ENCODE measurements at places on chromosomes 1 and 21.

GRCh38 chr1:212920246-212920645, 30.1 kb upstream of the VASH2 start:
- DNase-seq = no peak

DNA sequence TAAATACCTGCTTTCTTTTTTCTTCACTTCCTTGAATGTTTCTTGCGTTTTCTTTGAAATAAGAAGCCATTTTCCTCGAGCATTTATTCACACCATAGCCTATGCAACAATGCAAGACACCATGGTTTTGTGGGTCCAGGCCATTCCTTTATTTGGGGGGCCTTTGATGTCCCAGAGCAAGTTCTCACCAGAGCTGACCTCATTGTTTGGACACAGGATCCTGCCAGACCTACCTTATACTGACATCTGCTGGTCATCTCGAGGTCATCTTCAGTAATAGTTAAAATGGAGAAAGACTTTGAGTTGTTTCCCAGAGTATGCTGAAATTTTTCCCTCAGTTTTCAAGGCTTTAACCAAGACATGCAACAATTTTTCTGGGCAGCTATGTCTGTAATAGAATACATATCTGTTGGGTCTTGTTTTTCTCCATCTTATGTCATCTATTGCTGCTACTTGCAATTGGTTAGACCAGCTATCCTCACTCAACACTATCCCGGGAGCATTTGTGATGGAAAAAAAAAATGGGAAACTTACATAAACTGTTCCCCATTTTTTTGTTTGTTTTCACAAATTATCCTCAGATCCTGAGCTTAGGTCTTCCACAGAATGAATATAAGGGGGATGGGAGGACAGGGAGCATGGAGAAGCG, 34.0 kb upstream of the BACE2 start:
- peak; percentile 62 for DNase-seq

- no peak for DNase-seq
Measured at GRCh38 chr1:235450886-235451483, 53.3 kb downstream of the B3GALNT2 start.

DNA sequence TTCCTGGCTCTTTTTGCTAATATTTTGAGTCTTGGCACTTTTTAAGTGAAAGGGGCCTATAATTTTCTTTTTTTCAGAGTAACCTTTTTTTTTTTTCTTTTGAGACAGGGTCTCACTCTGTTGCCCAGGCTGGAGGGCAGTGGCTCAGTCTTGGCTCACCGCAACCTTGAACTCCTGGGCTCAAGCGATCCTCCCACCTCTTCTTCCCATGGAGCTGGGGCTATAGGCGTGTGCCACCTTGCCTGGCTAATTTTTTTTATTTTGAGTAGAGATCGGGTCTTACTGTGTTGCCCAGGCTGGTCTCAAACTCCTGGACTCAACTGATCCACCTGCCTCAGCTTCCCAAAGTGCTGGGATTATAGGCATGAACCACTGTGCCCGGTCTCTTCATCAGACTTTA, 102.8 kb downstream of the DHRS3 start:
- no peak for DNase-seq

DNA sequence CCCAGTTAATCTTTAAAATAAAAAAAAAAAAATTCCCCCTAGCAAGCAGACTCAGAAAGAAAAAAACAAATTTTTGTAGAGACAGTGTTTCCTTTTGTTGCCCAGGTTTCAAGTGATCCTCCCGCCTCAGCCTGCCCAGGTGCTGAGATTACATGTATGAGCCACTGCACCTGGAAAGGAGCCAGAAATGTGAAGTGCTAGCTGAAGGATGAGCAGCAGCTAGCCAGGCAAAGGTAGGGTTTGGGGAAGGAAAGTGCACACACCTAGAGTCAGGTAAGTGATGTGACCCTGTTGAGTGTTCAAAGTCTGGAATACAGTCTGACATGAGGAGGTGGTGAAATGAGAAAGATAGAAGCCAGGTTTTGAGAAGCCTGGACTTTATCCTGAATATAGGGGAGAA, 1.7 kb downstream of the AKR1A1 start:
- no peak for DNase-seq

- DNase-seq = no peak
Measured at GRCh38 chr1:117632269-117633067, 26.6 kb downstream of the TENT5C start.

DNA sequence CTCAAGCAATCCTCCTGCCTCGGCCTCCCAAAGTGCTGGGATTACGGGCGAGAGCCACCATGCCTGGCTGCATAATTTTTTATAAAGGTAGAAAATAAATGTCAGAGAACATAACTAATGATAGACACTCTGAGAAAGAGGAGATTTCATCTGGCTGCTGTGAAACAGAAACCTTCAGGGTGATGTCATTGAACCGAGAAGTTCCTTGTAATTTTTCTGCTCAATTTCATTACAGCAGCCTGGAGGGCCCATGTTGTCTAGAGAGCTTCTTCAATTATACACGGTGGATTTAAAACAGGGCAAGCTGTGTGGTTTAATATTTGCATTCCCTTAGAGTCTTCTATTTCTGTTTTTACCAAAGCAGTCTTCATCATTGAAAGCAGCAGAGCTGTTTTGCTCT, 64.3 kb upstream of the MORC3 start:
- DNase-seq = peak; percentile 69

DNA sequence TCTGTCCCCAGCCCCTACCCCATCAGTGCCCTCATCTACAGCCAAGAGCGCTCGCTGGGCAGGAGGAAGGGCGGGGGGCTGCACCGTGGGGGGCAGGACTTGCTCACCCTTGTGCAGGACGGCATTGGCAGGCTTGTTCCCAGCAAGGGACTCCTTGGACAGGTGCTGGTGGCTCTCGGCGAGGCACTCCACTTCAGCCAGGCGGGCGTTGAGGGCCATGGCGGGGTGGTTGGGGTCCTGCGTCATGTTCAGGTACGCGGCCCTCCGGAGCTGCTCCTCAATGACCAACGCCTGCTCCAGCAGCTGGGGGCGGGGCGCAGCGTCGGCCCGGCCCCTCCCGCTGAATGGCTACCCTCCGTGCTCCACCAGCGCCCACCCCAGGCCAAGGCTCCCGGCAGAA, 64.0 kb downstream of the KCNAB2 start:
- no peak for DNase-seq

DNA sequence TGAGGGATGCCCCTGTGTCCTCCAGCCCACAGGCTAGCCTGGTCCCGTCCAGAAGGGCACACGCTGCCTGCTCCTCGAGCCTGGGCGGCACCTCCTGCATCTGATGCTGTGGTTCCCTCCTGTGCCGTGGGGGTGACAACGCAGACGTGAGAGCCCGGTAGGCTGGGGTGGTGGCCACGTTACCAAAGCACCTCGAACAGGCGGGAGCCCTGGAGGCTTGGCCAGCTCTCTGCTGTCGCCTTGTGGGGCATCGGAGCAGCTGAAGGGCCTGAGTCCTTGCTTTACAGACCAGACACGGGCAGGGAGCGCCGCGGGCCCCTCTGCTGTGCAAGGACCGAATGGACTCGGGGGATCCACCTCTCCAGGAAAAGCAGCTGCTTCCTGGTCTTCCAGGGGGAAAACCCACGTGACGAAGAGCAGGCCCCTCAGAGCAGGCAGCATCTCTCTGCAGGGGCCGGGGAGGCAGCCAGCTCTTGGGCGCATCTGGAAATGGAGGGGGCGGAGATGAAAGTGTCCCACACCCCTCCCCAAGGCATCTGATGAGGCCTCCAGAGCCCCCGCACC, 133.3 kb downstream of the NPHP4 start:
- DNase-seq = no peak

DNA sequence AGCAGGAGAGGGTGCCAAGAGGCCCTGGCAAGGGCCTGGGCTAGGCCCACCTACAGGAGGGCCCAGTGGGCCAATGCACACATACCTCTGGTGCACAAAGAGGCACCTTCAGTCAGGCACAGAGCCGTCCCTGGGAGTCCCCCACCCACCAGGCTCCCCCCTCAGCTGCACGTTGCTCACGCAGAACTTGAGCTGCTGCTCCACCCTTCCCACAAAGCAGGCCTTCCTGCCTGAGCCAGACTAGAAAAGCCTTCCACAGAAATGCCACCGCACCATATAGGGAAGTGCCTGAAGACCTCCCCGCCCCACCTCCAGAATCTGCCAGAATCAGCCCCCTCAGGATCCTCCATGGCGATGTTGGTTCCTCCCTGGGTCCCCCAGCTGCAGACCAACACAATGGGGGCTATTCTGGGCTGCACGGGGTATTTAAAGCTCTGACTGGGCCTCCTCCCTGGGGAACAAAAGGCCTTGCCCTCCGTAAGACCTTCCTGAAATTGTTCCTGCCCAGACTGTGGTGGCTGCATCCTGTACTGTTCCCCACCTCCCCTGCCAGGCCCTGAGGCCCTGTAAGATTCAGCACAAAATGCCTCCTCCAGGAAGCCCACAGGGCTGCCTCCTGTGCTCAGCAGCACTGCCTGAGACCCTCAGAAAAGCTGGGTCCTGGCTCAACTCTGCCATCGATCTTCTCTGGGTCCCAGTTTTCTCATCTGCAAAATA, 27.2 kb downstream of the HSPG2 start:
- peak; percentile 84 for DNase-seq

DNA sequence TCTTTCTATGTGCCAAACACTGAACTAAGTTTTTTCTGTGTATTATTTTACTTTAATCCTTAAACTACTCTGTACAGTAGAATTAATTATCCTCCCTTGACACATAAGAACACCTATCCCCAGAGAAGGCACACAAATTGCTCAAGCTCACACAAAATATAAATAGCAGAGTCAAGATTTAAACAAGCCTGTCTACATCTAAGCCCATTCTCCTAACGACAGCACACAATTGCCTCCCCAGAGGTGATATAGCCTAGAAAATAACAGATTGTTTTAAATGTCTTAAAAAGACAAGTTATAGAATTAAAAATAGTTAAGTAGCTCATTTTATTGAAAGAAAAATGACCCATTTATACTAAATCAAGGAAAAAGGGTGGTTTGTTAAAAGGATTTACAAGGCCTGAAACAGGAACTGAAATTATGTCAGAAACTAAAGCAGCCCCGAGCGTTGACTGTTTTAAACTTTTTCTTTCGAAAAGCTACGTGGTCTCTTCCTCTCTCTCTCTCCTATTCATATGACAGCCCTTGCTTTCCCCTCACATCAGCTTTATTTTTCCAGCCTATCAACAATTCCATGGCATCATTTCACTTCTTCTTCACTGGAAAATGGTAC, 30.5 kb downstream of the TNFSF18 start:
- DNase-seq = peak; percentile 13

DNA sequence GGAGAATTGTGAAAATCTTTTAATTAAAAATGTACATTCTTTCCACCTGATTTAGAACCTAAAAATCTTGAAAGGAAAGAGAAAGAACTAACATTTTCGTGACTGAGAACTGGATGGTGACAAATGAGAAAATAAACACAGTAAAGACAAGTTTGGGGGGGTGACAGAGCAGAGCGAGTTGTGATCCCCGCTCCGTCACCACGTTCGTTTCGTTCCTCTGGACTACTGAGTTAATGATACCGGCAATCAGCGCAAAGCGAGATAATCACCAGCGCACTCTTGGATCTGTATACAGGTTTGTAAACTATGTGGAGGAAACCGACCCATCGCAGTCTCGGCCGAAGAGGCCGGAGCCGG, 31.2 kb upstream of the CFAP126 start:
- DNase-seq = no peak

DNA sequence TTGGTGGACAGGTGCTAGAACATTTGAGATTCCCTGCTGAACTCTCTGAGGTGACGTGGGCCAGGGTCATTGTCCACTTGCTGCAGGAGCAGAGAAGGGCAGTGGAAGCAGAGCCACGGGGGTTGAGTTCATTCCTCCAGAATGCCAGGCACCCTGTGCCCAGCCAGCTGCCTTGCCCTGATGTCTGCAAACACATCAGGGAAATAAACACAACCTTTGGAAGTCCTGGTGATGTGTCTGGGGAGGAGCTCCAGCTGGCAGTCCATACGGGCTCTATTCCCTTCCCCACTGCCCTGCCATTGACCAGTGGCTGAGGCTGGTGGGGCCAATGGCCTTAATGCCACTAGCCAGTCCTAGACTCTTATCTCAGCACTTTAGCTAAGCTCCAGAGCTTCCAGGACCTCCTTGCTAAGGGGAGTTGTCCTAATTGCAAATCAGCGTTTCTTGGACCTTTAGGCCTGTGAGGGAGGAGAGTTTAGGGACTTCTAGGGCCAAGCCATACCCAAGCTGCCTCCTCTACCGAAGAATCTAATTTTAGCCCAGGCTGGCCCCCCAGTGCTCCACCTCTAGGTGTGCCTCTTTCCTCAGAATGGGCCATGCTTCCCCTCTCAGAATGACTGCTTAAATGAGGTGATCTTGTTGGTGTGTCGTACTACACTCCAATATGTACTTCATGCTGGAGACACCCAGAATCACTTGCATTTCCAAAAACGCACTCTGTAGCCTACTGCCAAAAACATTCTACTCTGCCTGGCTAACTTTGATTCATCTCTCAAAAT, 25.9 kb upstream of the MFSD2A start:
- no peak for DNase-seq

DNA sequence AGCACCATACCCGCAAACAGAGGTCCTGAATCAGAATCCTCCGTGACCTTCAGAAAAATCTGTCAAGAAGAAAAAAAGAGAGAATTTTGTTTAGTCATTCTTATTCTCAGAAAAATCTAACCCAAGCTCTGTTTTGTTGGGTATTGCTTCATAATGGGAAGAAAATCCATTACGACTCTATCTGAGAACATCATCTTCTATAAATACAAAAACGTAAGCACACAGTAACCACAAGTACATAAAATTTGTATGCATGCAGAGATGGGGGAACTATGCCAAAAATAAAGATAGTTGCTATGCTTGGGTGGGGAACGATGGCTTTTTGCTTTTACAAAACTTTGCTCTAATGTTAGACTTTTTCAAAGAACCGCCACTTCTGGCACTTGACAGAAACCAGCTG, 84.2 kb downstream of the ABCA4 start:
- DNase-seq = no peak

- DNase-seq = peak; percentile 25
Measured at GRCh38 chr1:186865253-186865652, 36.5 kb downstream of the PLA2G4A start.

DNA sequence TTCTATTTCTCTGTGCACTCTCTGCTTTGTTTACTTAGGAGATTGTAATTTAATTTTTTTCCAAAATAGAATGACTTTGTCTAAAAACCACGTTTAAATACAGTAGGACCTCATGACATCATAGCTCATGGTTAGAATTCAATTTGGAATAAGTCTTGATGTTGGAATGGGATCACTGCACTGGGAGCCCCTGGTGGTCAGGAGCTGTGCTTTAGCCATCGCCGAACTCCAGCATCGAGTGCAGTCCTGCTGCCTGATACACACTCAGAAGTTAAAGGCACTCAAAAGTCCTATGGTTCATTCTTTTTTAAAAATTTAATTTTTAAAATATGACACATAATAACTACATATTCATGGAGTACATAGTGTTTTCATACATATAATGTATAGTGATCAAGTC, 75.1 kb downstream of the TEX35 start:
- DNase-seq = no peak

- DNase-seq = no peak
Measured at GRCh38 chr1:65890201-65890843, 97.6 kb downstream of the PDE4B start.

- no peak for DNase-seq
Measured at GRCh38 chr21:15659753-15660422, 69.9 kb upstream of the USP25 start.

- DNase-seq = no peak
Measured at GRCh38 chr1:204288021-204288588, 71.6 kb downstream of the PLEKHA6 start.

All from GM13977 (cell line).